ENCODE measurements at places on chromosomes 3 and 15.

GRCh38 chr3:1661839-1662238 lies 436.8 kb upstream of the CNTN4 start:
- no peak for DNase-seq

- DNase-seq = no peak
Observed at GRCh38 chr3:13881536-13882410, 1.9 kb upstream of the WNT7A start.

GRCh38 chr3:64818196-64818595 lies 130.4 kb upstream of the ADAMTS9 start:
- DNase-seq = no peak

DNA sequence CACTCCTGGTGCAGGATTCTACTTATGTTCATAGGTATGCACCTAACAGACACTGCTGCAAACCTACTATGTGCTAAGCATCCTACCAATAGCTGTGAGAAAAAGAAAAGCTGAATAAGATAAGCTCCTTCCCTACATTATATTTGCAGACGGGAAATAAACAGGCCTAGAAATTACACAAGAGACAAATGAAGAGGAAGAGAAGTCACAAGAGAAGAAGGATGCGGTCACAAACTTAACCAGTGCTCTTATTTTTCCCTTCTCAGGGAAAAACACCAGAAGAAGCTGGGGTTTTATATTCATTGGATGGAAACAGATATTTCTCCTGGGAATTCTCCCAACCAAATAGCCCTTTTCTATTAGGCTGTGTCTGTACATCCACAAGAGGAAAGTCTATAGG lies 109.7 kb upstream of the TRIM42 start:
- DNase-seq = no peak

DNA sequence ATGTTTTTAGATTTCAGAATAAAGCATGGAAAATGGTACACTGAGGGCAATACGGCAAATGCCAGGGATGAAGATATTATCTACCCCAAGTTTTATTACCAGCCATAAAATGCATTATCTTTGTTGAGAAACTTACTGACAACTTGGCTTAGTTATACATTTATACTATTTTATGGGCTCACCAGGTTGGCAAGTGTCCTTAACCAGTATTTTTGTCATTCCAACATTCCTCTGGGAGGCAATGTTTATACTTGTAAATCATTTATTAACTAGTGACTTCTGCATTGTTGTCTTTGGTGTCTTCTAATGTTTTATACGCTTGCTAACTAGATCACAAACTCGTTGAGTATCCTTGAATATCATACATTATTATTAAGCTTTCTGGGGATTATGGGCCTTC lies 18.0 kb upstream of the ADGRG7 start:
- no peak for DNase-seq

GRCh38 chr3:48837163-48837562 lies 10.5 kb downstream of the PRKAR2A start:
- DNase-seq = no peak

DNA sequence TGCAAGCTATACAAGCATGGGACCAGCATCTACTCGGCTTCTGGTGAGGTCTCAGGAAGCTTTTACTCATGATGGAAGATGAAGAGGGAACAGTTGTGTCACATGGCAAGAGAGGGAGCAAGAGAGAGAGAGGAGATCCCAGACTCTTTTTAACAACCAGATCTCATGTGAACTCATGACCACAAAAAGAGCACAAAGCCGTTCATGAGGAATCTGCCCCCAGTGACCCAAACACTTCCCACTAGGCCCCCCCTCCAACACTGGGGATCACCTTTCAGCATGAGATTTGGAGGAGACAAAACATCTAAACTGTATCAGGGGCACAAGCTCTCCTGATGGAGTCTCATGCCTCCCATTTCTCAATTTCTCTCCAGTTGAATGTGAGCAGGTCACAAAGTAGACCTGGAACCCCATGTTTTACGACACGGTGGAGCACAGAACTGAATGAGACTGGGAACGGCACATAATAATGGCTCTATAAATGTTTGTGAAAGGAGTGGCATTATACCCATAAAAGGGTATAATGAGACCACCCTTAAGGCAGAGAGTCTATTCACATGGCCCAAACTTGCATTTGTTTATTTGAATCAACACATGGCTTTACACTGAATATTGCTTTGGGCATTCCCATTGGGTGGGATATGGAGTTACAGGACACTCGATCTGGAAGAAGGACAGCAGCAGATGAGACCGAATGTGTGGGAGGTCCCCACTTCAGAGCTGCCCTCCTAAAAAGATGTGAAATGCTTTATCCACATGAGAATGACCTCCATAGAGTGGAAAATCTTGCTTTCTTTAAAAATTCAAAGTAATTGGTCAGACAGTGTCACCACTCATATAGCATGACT lies 38.8 kb downstream of the IL16 start:
- DNase-seq = no peak

DNA sequence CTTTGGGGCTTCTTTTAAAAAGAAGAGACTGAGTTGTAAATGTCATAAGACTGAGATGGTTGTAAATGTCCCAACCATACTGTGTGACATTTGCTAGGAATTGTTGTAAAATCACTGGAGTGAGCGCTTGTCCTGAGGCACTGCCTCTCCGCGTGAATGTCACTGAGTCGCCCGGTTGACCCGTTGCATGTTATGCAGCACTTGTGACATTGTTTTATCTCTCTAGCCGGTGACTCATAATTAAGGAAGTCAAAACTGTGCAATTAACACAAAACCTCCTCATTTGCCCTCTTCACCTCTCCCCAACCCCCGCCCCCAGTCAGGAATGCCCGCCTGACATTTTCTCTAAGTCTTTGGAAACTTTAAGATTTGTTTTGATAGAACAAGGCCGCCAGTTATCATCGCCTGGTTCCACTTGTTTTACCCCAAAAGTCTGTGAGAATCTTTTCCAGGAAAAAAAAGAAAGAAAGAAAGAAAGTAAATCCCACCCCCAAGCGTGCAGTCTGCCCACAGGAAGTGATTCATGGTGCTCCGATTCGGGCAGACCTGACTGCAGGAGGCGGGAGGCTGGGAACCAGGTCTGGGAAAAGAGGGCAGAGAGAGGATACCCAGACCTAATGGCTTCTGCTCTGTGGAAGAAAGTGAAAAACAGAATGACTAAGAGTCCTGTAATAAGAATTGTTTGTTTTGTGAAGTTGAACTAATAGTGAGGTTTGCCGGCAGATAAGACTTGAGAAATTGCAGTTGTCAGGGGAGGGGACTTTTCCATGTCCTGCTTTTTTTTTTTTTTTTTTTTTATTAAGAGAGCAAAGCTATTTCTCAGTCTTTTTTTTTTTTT lies 84.8 kb downstream of the SMAD3 start:
- no peak for DNase-seq

- no peak for DNase-seq
Observed at GRCh38 chr3:36738702-36739101, 25.7 kb downstream of the DCLK3 start.

DNA sequence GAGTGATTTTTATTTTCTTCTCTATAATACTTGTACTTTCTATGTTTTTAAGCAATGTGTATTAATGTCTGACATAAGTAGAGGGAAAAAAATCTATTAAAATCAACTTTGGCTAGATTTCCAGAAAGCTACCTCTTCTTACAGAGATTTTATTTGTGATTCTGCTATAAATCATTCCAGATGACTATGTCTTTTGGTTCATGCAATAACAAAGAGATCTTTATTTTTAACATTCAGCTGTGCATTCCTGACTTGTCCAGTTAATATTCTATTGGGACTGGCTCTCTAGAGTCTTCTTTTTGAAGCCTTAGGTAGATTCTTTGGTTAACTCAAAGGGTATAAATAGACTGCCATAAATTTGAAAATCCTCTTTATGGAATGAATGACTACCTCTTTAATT lies 74.3 kb upstream of the ARPP21 start:
- no peak for DNase-seq

DNA sequence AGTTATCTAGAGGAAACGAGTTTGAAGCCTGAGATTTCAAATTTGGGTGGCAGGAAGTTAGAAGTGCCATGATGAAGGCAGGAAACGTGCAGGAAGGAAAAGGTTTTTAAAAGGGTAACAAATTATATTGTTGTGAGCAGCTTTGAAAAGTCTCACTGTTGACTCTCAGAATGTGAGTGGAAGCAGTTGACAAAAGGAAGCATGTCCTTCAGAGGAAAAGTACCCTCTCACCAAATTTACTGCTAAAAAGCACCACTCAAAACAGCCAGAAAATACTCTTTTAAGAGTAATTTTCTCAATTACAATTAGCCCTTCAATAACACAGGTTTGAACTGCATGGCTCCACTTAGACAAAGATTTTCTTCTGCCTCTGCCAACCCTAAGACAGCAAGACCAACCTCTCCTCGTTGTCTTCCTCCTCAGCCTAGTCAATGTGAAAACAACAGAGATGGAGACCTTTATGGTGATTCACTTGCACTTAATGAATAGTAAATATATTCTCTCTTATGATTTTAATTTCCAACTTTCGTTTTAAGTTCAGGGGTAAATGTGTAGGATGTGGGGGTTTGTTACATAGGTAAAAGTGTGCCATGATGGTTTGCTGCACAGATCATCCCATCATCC lies 117.1 kb upstream of the LIPC start:
- DNase-seq = no peak

GRCh38 chr3:143565951-143566350 lies 282.3 kb downstream of the SLC9A9 start:
- no peak for DNase-seq

GRCh38 chr3:195133462-195133861 lies 137.5 kb downstream of the XXYLT1 start:
- DNase-seq = peak; percentile 32

DNA sequence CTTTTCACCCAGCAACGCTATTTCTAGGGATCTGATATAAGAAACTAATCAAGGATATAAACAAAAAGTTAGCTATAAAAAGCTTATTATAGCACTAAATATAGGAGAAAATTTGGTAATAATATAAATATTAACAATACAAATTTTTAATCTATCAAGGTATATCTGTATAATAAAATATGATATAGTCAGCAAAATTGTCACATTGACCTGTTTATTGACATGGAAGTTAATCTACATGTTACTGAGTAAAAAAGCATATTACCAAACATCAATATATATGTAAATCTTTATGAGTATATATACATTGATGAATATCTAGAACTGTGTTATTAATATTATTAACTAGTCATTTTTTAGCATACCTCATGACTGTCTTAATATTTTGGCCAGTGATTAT lies 26.6 kb downstream of the SHOX2 start:
- DNase-seq = no peak

- no peak for DNase-seq
Observed at GRCh38 chr15:100192097-100193080, 149.4 kb downstream of the ADAMTS17 start.

- no peak for DNase-seq
Observed at GRCh38 chr15:61169904-61170695, 59.0 kb downstream of the RORA start.

GRCh38 chr3:12458901-12459300 lies 25.4 kb upstream of the TSEN2 start:
- DNase-seq = no peak

GRCh38 chr3:102586485-102586884 lies 151.7 kb downstream of the ZPLD1 start:
- DNase-seq = no peak

- no peak for DNase-seq
Observed at GRCh38 chr15:47711655-47712054, 5.7 kb upstream of the SEMA6D start.

DNA sequence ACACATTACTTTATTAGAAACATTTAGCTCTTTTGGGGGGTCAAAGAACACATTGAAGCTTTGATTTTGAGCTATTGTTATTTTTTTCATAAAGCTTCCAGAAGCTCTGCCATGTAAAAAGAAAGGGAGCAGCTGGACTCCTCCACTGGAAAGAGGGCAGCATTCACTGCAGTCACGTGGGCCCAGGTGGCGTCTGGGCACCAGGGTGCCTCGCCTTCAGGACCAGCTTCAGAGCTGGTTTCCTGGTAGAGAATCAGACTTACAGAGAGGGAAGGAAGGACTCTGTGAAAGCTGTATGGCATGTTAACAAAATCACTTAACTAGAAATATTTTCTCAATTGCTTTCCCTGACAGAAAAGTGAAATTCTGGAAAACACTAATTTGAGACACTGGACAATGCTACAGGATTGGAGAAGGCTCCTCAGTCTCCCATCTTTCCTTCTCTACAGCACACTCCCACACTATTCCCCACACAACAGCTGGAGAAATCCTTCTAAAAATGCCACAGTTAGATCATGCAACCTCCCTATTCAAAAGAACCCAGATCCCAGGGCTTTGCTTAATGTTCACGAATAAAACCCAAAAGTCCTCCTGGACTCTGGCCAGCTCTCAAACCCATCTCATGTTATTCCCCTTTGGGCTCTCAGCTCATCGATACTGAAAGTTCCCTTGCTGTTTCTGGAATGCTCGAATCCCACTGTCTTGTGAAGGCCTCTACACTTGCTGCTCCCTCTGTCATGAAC lies 83.2 kb downstream of the NFKBIZ start:
- DNase-seq = no peak

- DNase-seq = no peak
Observed at GRCh38 chr15:98924401-98925049, 83.1 kb downstream of the PGPEP1L start.

DNA sequence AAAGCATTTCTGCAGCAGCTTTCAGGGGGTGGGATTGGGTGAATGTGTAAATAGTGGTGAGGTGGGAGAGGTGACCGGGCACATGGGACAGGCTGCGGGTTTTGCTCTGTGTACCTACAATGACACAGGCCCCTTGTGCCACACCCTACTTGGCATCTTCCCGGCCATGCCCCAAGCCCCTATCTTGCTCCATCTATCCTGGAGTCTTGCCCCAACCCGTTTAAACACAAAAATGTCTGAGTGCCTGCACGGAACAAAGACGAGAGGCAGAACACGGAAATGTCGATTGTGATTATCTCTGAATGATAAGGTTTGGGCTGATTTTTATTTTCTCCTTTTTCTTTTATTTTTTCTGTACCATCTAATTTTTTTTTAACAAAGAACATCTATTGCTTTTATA lies 46.0 kb upstream of the SLC6A1 start:
- no peak for DNase-seq

GRCh38 chr15:74897300-74897701 lies 7.5 kb downstream of the MPI start:
- no peak for DNase-seq

DNA sequence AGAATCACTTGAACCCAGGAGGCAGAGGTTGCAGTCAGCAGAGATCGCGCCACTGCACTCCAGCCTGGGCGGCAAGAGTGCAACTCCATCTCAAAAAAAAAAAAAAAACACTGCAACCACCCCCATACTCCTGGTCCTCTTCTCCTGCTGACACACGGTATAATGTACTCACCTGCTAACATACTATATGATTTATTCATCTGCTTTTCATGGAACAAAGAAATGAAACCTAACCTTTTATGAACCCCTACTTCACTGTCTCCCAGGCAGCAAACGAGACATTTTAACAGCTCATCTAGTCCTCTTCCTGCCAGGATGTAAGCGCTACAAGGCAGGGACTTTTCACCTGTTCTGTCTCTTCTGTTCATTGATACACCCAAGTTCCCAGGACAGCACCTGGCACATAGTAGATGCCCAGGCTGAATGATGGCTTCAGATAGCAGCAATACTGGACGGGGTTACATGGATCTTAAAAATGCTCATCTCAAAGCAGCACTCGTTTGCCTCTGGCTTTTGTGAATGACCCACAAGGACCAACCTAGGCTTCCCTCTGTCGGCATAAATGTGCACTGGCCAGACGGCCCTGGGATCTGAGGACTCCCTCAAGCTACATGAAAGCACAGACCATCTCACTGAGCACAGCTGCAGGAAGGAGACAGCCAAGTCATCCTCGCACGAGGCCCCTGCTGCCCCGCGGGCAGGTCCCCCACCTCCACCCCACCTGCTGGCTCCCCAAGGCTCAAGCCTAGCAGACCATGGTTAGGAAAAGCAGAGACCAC lies 20.3 kb downstream of the XXYLT1 start:
- DNase-seq = no peak

- DNase-seq = no peak
Observed at GRCh38 chr3:178202194-178202593, 334.0 kb upstream of the KCNMB2 start.

Measured in NCI-H446 treated with DMSO at 0.1 percent for 48 hours (cell line).